ENCODE measurements at places on chromosomes 2 and 18. TPM values are rescaled to one million over a fixed set of nuclear protein-coding genes. Genes with fewer than 3 reads are reported as not detected.
A peak's percentile ranks its signal among the peaks of the same experiment; 100 is the strongest.

Gene FN1
- total RNA-seq: 50.4 TPM

Gene IL18RAP
- not detected for total RNA-seq

Gene UGT1A9
- total RNA-seq: not detected

Gene SERPINB11
- total RNA-seq: not detected

Gene TNFRSF11A
- total RNA-seq: 1.2 TPM

Gene CAVIN2
- not detected for total RNA-seq

Gene PRKAG3
- not detected for total RNA-seq

Gene RAX
- total RNA-seq: not detected

Gene PARD6G
- total RNA-seq: 6.3 TPM

GRCh38 chr2:220432645-220433044 is 805.2 kb downstream of the SLC4A3 start:
- no peak for DNase-seq

GRCh38 chr2:41900101-41900577 is 147.7 kb upstream of the PKDCC start:
- DNase-seq: no peak

- DNase-seq: no peak
Observed at GRCh38 chr2:85057226-85057962, 75.8 kb upstream of the TCF7L1 start.

- DNase-seq: no peak
Observed at GRCh38 chr2:229689307-229689839, 25.0 kb downstream of the DNER start.

DNA sequence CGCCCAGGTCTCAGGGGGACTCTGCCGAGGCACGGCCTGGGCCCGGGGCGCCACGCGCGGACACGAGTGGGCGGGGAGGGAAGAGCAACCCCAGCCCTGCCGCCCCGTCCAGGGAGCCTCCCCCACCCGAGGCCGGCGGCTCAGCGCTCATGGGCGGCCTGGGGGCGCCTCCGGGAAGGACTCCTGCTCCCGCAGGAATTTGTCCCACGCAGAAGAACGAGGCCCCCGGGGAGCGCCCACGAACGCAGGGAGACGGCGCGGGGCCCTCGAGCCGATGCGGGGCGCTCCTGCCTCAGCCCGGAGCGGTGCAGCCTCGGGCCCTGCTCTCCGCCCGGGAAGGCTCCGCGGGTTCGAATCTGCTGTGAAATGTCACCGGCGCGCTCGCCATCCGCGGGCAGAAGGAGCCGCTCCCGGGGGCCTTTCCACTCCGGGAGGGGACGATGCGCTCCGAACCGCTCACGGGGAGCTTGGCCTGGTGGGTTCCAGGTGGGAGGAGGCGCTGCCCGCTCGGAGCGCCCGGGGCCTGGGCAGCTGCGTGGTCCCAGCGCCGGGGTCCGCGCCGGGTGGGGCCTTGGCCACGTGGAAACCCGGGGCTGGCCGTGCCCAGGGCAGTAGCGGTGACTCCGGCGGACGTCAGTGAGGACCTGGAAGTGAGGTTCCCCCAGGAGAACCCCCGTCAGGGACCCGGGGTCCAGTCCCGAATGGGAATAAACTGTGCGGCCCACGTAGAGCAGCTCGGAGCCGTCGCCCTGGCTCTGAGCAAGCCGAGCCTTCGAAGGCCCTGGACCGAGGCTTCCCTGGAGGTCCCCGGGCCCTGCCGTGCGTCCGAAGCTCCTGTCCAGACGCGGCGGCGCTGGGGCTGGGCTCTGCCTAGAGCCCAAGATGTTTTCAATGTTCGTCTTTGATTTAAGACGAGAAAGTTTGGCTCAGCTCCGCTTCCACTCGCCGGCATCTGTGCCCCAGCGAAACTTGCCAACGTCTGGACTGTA is 41.4 kb upstream of the CTDP1 start:
- DNase-seq: peak; percentile 82

DNA sequence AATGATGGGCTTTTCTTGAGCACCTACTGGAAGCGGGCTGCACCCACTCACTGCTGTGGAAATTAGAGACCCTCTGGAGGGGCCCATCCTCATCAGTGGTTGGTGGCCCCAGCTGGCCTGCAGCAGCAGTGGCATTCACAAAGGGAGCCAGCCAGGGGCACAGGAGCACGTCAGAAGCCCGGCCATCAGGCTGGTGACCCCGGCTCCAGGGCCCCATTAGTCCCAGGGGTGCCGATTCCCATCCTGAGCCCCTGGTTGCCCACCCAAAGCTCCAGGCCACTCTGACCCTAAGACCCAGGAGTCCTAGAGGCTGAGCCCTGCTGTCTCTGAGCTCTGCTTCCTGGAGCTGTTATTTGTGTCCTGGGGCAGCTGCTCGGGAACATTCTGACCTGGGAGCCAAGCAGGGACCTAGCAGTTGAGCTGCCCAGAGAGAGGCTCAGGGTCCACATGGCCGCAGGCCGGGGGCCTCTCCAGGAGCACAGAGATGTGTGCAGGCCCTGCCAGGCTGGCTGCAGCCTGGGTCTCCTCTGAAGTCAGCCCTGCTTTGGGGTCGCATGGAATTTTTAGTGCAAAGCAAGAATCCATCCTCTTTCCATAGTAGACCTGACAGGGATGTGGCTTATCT is 207.2 kb downstream of the KLHL29 start:
- peak; percentile 28 for DNase-seq

- DNase-seq: no peak
Observed at GRCh38 chr18:36358141-36358540, 60.6 kb downstream of the FHOD3 start.

DNA sequence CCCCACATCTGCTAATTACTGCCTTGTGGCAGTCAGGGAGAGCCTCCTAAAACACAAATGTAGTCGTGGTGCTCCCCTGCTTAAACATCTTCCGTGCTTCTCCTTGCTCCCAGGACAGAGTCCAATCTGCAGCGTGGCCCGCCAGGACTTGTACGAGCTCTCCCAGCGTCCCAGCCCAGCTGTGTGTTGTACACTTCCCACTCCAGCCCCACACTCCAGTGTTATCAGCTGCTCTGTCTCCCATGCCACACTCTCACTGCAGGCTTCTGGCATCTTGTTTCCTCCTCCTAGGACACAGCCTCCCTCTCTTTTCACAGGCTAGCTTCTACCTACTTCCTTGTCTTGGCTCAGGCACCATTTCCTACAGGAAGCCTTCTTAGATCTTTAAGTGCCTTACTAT is 199.4 kb downstream of the ALPK2 start:
- no peak for DNase-seq

- no peak for DNase-seq
Observed at GRCh38 chr2:122867941-122868340, 1112.5 kb downstream of the TSN start.

GRCh38 chr2:204027091-204027490 is 90.5 kb downstream of the ICOS start:
- no peak for DNase-seq

GRCh38 chr2:36351736-36352349 is 3.7 kb upstream of the CRIM1 start:
- DNase-seq: peak; percentile 64

DNA sequence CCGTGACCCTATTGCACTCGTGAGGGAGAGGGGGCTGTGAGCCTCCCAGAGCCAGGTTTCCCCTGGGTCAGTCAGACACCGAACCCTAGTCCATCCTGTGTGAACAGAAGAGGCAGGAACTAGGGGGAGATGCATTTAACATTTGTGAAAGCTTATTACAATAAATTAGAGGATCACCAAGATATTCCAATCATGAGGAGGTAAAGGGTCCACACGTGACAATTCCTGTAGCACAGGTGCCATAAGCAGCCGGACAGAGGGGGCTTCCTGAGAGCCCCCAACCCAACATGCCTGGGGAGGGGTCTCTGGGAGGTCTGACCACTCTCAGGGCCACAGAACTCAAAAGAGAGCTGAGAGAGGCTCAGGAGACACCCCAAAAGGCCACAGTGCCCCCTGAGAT is 93.3 kb downstream of the KCNF1 start:
- DNase-seq: no peak

DNA sequence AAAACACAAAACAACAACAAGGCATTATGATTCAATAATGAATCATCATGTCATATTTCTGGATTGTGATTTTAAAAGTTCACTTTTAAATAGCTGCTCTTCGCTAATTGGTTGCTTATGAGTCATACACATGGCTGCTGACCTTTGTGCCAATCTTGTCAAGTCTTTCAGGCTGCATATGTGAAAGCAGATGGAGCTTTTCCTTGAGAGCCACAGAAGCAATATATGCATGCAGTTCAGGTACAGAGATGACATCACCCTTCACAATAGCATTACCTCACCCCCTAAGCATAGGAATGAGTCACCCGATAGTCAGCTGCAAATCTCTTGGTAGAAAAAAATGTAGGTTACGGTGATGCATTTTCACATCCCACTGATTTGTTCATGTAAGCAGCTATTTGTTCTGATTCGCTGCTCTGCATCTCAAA is 27.2 kb downstream of the EIF2AK3 start:
- peak; percentile 46 for DNase-seq

DNA sequence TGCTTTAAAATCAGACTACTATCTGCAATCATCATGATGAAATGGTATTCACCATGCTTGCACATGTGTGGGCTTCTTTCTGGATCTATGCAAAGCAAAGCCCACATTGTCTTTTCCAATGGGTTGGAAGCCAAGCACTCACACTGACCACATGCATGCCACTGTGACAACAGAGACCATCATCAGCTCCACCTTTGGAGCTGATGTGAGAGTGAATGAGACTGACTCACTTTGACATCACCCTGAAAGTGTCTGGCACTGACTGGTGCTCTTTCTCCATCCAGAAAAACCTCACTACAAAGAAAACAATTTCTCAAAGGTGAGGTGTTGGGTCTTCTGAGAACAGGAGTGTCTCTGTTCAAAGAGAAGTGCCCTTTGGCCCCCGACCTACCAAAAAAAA is 4.7 kb downstream of the MYO5B start:
- no peak for DNase-seq

DNA sequence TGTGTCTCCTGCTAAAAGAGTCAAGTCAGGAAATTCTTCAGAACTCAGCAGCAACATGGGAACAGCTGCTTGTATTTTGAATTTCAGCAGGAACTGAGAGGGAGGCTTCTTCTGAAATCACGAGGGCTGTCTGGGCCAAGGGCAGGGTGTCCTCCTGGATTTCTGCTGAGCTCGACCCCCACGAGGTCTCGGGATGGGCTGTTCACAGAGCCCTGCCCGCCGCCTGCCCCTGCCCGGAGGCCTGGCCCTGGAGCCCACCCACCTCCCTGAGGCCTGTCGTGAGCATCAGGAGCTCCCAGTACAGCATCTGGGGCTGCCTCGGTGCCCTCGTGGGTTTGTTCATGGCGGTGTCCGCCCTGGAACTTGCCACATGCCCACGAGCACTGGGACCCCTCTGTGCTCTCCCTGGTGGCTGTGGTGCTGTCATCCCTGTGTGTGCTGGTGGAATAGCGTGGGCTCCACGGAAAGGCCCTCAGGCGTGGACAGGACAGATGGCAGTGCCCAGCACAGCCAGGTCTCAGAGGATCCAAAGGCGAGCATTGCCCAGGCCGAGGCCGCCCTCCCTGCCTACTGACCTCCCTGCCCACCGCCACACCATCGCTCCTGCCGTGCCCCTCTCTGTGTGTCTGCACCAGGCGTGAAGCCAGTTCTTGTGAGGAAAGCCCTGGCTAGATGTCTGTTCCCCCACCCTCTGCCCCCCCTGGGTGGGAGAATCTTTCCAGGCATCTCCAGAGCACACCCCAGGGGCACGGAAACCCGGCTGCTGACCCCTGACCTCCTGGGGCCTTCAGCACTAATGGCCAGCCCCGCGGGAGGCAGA is 25.9 kb downstream of the RAMP1 start:
- DNase-seq: no peak

GRCh38 chr2:7516484-7517063 is 599.4 kb downstream of the RNF144A start:
- no peak for DNase-seq

DNA sequence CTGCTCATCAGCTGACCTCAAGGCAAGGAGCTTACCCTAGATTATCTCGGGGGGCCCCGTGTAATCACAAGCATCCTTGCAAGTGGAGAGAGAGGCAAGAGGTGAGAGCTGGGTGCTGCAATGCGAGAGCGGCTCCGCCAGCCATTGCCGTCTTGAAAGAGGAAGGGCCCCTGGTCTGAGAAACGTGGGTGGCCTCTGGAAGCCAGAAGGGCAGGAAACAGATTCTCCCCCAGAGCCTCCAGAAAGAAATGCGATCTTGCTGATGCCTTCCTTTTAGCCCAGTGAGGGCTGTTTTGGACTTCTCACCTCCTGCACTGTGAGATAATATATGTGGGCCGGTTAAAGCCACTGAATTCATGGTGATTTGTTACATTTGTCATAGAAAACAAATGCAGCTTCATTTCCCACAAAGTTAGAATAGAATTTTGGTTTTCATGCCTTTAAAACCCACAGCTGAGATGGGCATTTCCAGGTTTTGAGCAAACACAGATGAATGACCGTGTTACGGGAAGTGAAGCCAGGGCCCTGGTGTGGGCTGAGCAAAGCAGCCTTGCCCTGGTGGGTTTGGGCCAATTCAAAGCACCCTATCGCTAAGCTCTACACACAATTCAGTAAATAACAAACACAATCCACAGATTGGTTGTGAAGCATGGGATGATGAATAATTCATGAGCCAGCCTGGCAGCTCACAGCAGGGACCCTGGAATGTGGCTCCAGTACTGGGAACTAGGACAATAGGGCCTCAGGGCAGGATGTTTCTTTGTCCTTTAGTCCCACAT is 319.9 kb upstream of the HS6ST1 start:
- DNase-seq: peak; percentile 88

- no peak for DNase-seq
Observed at GRCh38 chr2:182349268-182349667, 77.6 kb downstream of the PDE1A start.

DNA sequence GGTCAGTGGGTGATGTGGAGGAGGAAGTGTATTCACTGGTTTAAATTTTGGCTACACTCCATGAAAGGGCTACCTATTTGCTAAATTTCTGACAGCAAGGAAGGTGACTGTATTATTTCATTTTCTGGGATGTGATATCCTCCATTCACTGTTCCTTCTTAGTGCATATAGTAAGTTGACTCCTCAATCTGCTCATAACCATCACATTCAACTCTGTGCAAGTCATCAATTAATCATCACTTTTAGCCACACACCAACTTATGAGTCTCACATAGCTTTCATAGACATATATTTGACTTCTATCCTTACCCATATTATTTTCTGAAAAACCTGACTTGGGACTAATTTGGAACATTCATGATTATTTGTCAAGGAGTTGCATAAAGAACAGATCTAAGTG is 16.9 kb downstream of the KLHL41 start:
- DNase-seq: no peak

DNA sequence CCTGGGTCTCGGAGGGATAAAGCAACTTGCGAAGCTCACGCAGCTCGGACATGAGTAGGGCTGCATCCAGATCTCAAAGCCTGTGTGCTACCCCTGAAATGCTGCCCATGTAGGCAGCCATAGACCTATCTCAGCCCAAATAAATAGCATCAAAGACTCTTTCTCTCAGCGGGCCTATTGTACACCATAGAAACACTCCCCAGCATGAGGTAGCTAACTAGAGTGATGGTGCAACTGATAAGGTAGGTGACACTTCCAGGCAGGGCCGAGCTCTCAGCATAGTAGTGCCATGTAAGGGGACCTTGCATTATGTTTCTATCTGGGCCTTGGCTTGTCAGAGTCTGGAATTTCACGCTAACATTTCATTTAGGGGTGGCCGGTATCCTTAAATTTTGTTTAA is 52.4 kb downstream of the RABL2A start:
- DNase-seq: no peak

Data from H7 (cell line).